ENCODE measurements at places on chromosomes 2 and 18.

- DNase-seq: no peak
Observed at GRCh38 chr18:3995476-3996102, 459.5 kb downstream of the DLGAP1 start.

DNA sequence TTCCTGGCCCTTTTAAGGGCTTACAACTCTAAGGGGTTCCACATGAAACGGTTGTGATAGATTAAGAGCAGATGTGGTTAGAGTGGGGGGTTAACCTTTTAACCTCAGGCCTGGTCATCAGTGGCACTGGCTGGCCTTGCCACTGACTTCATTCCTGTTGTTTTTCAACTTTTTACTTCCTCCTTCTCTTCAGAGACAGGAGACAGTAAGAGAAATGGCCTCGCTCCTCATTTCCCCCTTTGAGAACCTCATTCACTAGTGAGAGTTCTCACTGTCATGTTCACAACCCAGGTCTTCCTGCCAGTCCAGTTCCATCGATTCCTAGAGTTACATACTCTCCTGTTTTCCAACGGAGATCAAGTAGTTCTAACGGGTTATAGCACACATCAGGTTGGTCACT, 101.6 kb upstream of the SLC1A4 start:
- DNase-seq: no peak

GRCh38 chr2:173355132-173355865, 627 bp downstream of the CDCA7 start:
- peak; percentile 61 for DNase-seq

- no peak for DNase-seq
Observed at GRCh38 chr2:238113611-238114010, 13.5 kb downstream of the ESPNL start.

- no peak for DNase-seq
Observed at GRCh38 chr18:36867056-36867455, 38.1 kb downstream of the KIAA1328 start.

- DNase-seq: no peak
Observed at GRCh38 chr2:201926067-201926466, 107.6 kb upstream of the FZD7 start.

DNA sequence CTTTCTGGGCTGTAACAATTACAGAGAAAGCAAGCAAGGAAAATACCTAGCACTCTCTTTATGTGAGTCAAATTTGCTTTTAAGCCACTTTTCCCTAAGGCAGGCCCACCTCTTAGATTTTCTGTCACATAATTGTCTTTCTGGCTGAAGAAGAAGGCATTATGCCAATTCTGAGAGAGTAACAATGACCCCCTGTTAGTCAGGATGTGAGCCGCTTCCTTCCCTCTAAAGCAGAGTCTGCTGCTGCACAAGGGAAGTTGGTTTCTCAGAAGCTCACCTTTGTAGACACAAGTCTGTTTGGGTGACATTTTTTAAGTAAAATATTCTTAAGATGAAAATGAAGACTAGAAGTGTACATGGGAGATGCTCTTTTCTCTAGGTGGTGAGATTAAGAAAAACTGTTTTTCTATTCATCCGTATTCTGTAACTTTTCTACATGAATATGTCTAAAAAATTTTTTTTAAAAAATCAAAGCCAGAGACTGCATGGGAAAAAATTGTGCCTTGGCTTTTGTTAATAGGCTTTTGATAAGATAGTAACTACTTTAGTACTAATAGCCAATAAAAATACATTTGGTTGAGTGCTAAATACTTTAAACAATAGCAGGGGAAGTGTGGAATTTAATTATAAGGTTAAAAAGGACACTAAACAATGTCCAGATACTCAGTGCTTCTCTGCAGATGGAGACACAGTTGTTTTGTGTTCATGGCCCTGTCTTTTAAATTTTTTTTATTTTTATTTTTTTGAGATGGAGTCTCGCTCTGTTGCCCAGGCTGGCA, 33.4 kb upstream of the VPS54 start:
- no peak for DNase-seq

GRCh38 chr2:42169874-42170521, 845 bp downstream of the EML4 start:
- no peak for DNase-seq

DNA sequence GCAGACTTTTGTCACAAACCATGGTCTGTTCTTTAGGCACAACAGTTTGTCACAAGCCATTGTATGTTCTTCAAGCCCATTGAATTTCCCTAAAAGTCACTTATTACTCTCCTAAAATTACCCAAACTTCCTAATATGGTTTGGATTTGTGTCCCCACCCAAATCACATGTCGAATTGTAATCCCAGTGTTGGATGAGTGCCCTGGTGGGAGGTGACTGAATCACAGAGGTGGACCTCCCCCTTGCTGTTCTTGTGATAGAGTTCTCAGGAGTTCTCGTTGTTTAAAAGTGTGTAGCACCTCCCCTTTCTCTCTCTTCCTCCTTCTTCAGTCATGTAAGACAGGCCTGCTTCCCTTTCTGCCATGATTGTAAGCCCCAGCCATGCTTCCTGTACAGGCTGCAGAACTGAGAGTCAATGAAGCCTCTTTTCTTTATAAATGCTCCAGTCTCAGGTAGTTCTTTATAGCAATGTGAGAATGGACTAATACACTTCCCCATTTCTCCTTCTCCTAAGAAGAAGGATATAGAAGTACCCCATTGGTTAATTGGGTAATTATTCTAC, 11.2 kb upstream of the GYPC start:
- DNase-seq: no peak

DNA sequence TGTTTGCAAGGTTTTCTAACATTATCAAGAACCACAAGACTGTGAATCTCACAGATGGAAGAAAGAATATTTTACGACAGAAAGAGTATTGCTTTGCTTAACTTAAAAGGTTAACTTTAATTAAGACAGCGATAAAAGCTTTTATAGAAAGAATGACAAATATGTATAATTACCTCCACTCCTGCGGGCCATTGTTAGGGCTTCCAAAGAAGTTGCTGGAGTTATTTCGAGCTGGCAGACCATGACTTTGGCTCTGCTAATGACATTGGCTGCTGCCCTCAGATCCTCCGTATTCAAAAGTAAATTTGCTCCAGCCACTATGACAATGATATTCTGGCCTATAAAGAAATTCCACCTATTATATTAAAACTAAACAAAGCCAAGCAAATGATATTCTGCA, 47.3 kb downstream of the RBKS start:
- DNase-seq: no peak

DNA sequence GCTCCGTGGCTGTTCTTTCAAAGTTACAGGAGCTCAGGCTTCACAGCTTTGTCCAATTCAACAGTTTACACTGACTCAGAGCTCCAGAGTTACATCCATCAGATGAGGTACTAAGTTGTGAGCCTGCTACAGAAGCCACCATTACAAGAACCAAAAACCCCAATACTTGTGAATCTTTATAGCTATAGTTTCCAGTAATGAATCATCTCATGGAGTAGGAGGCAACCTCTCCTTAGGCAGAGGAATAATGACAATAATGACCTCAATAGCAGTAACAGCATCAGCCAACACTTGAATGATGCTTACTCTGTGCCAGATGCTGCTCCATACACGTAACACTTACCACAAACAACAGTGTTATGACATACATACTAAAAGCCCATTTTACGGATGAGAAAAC, 3.6 kb downstream of the ZC3H8 start:
- DNase-seq: no peak

- no peak for DNase-seq
Observed at GRCh38 chr2:8455236-8456150, 226.4 kb upstream of the ID2 start.

DNA sequence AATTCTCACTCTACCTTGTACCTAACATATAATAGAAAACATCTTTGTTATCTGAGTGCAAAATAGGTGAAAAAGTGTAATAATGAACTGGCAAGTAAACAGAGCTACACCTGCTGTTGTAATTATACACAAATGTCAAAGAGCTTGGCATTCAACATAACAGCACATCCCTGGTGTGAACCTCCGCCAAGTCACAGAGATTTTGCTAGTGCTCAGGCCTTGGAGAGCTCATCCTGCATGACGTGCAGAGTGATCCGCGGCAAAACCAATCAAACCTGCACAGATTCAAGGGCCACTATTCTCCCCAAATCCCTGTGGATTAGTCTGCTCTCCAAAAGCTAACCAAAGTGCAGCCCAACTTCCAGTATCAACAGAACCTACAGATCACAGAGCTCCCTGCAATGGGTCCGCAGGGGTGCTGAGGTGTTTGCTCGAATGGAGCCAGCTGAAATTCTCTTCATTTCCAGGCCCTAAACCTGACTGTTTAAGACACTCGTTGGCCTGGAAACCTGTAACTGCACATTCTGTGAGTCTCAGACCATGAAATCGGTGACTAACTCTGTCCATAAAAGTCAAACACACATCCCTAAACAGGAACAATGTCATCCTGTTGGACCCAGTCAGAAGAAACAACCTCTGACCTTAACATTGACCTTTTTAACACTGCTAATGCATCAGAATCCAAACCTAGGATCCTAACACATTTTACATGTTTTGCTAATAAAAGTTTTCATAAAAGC, 111.8 kb downstream of the EPB41L3 start:
- DNase-seq: no peak

- no peak for DNase-seq
Observed at GRCh38 chr2:68287580-68288441, 31.9 kb downstream of the CNRIP1 start.

DNA sequence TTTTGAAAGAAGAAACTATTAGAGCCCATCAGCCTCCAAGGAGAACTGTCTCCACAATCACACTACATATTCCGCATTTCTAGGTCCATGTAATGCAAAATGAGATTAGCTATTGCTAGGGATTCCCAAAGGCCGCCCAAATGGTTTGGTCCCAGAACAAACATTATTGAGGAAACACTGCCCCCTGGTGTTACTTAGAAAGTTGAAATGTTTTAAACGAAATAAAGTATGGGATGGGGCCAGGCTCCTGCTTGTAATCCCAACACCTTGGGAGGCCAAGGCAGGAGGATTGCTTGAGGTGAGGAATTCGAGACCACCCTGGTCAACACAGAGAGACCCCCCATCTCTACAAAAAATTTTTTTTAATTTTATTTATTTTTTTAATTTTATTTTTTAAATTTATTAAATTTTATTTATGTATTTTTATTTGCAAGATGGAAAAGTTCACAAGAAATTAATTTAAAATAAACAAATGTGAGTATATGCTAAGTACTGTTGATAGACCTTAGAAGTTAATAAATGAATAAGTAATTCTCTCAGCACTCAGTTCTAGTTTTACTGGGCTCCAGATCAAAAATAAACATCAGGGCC, 5.5 kb downstream of the NHEJ1 start:
- DNase-seq: peak; percentile 63

- DNase-seq: peak; percentile 9
Observed at GRCh38 chr2:118539290-118539689, 308.2 kb downstream of the EN1 start.

- peak; percentile 18 for DNase-seq
Observed at GRCh38 chr2:150135223-150135883, 352.1 kb downstream of the RND3 start.

- DNase-seq: peak; percentile 50
Observed at GRCh38 chr2:70084973-70085710, 2.1 kb upstream of the PCBP1 start.

DNA sequence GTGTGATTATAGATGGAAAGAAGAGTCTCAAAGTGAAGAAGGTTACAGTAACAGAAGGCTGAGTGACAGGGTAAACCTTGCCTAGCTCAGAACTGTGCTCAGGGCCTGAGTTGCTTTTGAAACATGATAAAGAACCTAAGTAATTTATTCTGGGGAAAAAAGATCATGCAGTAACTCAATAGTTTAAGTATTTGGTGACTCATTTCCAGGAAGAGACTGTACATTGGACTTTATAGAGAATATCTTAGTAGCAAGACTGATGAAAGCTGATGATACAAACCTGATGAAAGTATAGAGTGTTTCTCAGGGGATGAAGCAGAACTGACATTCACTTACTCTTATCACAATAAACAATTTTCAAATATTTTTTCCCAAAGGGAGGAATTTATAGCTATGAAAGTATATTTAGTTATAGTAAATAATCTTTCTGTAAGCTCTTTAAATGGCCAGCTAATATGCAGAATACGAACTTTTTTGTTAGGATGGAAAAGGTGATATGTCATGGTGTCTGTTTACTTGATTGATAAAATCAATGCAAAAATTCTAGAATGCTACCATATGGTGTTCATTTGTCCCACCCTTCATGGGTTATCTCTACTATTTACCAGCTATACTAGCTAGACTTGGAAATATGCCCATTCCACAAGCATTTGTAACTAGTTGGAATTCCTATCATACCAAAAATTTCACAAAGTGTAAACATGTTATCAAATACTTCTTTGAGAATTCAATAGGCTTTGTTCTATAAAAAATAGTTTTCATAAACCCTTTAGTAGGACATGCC, 1265.5 kb upstream of the ACVR2A start:
- peak; percentile 18 for DNase-seq

- no peak for DNase-seq
Observed at GRCh38 chr2:54915101-54915500, 135.2 kb downstream of the RTN4 start.

Measured in HuH-7 (cell line).